Activated CD4-positive, alpha-beta T cell treated with anti-CD3 and anti-CD28 coated beads for 24 hours (primary cell): ENCODE measurements at places on chromosomes 12 and 14.

DNA sequence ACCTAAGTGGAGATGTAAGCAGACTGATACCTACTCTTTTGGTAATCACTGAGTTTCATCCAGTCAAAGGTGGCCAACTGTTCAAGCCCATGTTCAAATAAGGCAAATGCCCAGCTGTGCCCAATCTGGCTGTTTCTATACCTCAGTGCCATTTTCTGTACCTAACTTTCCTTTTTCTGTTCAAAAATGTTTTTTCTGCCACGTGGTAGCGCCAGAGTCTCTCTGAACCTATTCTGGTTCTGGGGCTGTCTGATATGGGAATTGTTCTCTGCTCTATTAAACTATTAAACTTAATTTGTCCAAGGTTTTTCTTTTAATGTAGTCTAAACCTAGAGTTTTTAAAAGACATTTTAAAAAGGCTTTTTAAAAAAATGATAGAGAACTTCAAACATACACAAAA is 391.2 kb downstream of the NOVA1 start:
- DNase-seq = no peak

DNA sequence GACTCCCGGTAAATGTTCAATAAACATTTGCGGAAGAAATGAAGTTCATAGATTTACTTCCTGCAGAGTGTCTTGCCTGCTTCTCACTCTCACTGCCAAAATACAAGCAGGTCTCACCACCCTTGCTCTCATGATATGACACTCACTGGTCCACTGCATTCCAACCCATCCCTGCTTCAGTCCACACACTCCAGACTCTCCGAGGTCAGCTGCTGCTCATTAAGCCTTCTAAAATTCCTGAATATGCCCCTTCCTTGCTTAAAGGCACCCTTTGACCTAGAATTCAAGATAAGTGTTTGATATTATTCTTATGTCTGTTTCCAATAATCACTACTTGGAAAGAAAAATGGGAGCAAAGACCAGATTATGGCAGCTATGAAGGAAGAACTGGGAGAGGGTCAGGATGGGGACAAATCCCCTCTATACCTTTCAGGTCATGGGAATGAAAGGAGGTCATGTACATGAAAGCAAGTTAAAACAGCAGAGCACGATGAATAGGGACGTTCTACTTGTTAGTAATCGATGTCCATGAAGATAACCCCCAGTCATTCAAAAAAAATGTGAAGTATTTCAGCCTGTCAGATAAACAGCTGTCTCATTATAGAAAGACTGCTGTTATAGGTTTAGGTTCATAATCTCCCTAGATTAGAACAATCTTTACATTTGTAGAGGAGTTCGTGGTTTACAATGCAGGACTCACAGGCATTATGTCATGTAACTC is 10.5 kb upstream of the NID2 start:
- no peak for DNase-seq

DNA sequence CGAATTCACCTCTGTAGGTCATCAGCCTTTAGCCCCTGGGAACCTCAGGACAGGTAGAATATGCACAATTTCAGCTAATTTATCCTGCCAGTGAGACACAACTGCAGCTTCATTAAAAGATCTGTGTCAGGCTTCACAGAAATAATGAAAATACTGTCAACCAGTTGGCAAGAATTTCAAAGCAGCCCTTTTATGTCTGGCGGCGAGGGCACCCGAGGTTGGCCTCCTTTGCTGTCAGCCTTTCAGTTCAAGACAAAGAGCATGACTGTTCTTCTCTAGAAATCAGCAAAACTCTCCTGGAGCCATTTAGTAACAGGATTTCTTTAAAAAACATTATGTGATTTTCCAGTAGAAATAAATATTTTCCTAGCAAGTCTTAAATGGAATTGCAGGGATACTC is 75.9 kb downstream of the BBS10 start:
- no peak for DNase-seq

DNA sequence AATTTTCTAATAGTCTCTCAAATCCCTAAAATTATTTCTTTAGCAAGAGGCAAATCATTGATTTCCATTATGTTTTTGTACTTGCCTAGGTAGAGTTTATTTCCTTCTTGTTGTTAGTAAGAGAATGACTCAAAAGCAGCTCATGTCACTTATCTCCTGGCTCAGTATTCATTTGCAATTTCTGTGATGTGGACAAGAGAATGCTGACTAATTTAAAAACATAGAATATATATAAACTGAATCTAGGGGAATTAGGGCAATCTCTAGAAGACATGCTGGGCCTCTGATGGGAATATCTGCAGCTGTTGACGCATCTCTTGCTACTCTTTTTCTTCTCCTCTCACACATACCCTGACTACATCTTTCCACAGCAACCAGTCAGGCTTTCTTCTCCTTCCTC is 130.8 kb upstream of the PRKD1 start:
- no peak for DNase-seq

- DNase-seq = no peak
Observed at GRCh38 chr12:48447755-48448154, 24.6 kb upstream of the ANP32D start.
